ENCODE measurements at places on chromosomes 6 and 20. TPM values are rescaled to one million over a fixed set of nuclear protein-coding genes. Genes with fewer than 3 reads are reported as not detected.

GRCh38 chr20:20333866-20334265 lies 34.0 kb upstream of the INSM1 start:
- no peak for DNase-seq

- no peak for DNase-seq
These were observed 292.4 kb downstream of the CENPW start for GRCh38 chr6:126632271-126632670.

DNA sequence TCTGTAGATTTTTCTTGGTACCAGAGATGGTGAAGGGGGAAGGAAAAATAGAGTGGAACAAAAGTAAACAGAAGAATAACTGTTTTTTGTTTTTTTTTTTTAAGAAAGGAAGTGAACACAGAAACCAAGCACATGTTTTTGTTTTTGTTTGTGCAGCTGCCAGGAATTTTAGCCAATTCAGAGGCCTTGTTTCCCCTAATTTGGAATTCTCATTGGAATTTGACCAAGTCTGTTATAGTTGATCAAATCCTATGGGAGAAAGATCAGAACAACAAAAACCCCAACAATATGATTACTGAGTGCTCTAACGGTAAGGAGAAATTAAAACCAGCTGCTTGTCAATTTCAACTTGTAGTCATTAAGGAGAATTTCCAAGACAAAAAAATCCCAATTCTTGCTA lies 18.2 kb upstream of the IL22RA2 start:
- no peak for DNase-seq

DNA sequence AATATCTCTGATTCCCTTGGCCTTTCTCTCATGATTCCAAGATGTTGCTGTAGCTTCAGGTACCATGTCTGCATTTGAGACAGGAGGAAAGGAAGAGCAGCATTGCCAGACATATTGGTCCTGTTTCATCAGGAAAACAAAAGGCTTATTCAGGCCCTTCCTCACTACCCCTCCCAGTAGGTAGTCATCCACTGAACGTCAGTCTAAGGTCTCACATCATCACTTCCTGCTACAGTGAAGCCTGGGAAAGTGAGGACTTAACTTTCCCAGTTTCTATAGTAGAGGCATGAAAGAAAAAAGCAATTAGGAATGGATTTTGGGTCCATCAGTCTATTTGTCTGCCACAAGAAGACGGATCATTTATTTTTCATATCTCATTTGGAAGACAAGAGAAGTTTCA lies 85.7 kb upstream of the SOX4 start:
- no peak for DNase-seq

GRCh38 chr6:37696220-37696840 lies 1.4 kb downstream of the MDGA1 start:
- peak; percentile 66 for DNase-seq

GRCh38 chr6:23526526-23526925 lies 599.5 kb upstream of the NRSN1 start:
- DNase-seq: no peak

DNA sequence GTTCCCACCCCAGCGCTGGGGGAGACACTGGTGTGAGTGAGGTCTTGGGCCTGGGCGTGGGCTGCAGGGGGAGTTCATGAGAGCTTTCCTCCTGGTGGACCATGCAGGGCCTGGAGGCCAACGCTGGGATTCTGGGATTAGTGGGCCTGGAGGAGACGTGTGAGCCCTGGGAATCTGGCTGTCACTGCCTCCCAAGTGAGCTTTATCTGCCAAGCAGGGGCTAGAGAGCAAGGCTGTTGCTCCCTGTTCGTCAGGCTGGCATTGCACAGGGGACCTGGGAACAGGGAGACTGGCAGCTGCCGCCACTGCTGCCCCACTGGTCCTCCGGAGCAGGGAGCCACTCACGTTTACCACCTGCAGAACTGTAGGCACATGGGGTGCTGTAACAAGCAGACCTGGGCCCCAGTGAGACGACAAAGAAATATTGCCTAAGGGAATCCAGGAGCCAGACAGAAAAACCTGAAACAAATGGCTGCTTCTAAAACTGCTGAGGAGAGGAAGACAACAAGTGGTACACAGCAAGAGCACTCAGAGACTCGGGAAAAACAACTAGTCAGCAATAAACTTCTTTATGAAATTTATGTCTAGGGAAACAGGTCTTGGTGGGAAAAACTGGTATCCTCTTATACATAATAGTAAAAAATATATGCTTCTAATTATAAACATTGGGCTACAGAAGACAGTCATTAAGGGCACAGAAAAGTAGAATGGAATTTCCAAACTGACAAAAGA lies 45.2 kb downstream of the PPP1R3G start:
- no peak for DNase-seq

- DNase-seq: no peak
These were observed 20.9 kb upstream of the KCNK16 start for GRCh38 chr6:39343396-39343870.

DNA sequence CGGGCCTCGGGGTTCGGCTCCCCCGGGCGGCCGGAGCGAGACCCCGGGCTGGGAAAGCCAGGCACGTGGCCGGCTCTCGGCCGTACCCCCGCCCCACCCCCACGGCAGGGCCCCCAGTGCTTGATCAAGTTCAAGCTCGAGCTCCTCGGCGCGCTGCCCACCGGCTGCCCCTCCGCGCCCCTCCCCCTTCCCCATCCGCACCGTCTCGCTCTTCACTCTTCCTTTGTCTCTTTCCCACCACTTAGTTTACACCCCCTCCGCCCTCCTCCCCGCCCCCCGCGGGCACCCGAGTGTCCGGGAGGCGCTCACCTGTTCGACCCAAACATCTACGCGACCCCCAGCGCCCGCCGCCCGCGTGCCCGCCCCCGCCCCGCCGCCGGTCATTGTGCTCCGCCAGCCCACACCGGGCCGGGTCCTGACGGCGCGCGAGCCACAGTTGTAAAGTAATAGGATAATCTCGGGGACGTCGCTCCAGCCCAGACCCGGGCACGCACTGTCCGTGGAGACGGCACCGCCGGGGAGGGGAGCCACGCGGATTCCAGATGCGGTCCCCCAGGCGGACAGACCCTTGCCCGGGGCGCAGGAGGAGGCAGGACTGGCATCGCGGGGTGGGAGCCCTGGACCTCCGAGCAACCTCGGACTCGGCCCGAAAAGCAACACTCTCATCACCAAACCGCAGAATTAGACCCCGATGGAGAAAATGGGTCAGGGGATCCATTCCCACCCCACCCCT lies 100.7 kb downstream of the NOL4L start:
- DNase-seq: peak; percentile 40

DNA sequence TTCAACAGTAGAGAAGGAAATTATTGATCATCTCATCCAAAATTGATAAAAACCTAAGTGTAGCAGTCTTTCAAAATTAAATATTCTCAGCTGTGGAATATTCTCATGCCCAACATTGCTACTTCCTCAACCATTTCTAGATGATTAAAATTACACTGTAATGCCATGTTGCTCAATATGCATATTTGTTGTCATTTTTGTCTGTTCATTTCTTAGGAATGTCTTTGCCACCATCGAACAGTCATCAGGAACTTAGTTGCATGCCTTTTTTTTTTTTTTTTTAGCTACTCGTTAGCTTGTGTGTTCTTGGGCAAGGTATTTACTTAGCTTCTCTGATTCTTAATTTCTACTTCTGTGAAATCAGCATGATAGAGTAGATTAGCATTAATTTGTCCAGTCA lies 188.6 kb downstream of the DTNBP1 start:
- DNase-seq: peak; percentile 75

GRCh38 chr20:19257865-19258264 lies 45.4 kb downstream of the SLC24A3 start:
- no peak for DNase-seq

DNA sequence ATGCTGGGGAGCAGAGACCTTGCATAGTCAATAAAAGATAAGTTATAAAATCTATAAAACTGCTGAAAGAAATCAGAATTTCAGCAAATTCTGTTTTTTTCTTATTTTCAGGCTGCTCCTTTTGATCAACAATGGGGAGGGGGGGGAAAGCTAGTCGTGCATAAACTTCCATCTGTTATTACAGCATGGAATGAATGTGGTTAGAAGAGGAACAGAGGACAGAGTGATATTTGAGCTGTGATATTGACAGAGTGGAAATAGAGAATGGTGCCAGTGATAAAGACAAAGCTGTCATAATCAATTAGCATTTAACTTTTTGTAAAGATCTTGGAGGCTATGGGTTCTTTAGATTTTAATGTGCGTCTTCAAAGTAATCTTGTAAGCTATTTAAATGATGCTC lies 43.4 kb upstream of the QKI start:
- DNase-seq: no peak

DNA sequence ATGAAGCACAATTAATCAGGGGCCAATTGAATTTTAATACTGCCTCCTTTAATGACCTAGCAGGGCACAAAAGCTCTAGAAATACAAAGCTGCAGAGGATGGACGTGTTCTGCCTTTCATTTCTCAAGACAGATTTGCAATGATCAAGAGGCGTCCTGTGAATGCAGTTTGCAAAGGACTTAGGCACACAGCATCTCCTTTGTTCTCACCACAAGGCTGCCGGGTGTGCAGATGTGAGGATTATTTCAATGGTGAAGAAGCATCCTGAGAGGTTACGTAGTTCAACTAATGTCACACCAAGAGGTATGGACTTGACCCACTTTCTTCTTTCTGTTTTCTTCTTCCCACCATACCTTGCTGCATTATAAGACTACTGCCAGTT lies 42.9 kb upstream of the SPTLC3 start:
- DNase-seq: no peak

- no peak for DNase-seq
These were observed 625.0 kb upstream of the MAN1A1 start for GRCh38 chr6:119974430-119975159.

GRCh38 chr6:158717341-158718330 lies 67.8 kb downstream of the SYTL3 start:
- no peak for DNase-seq

DNA sequence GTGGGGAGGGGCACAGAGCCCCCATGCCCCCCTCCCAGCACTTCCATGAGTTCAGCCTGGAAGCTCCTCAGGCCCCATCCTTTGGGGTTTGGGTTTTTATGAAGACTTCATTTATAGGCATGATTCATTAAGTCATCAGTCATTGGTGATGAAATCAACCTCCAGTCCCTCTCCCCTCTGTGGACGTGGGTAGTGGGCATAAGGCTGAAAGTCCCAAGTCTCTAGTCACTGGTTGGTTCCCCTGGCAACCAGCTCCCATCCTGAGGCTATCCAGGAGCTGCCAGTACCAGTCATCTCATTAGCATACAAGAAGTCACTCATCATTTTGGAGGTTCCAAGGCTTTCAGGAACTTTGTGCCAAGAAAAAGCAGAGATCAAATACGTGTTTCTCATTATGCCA lies 9.2 kb downstream of the TGM3 start:
- peak; percentile 29 for DNase-seq

GRCh38 chr6:74646461-74646860 lies 559.4 kb downstream of the COL12A1 start:
- no peak for DNase-seq

DNA sequence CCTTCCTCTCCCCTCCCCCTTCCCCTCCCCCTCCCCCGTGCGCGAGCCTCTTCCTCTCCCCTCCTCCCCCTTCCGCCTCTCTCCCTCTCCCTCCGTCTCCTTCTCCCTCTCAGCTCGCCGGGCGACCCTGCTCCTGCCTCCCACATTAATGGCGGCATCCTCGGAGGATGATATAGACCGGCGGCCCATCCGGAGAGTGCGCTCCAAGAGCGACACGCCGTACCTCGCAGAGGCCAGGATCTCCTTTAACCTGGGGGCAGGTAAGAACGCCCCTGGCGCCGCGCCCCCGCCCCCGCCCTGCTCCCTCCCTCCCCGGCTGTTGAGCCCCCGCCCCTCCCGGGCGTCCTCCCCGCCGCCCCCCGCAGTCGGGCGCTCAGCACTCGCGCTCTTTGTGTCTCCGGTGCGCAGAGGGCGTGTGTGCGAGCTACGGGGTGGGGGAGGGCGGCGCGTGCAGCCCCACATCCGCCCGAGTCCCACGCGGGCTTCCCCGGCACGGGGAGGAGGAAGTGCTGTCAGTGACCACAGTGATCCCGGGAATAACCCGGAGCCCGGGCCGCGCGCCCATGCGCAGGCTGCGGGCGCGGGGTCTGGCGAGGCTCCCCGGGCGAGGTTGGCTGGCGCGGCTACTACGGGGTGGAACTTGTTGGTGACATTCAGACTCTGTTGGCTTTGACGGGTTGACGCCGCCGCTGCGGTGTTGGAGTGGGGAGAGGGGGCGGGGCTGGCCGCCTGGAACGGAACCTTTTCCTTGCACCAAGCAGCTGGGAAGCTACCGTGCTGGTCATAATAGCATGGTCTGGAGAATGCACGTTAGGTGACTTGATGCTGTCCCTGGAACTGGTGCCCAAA lies 33.2 kb downstream of the PHACTR1 start:
- no peak for DNase-seq

DNA sequence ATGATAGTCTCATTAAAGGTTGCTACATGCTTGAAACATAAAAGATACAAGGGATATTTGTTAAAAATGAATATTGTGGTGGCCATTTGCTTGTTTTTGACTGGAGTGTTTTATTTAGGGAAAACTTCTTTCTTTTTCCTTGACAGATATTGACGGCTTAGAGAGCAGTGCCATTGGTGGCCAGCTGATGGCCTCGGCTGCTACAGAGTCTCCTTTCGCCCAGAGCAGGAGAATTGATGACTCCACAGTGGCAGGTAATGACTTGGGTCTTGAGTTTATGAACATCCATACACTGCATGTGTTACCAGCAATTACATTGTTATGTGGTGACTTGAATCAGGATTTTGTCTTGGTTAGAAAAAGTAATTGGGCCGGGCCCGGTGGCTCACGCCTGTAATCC lies 67.5 kb upstream of the PBOV1 start:
- DNase-seq: no peak

DNA sequence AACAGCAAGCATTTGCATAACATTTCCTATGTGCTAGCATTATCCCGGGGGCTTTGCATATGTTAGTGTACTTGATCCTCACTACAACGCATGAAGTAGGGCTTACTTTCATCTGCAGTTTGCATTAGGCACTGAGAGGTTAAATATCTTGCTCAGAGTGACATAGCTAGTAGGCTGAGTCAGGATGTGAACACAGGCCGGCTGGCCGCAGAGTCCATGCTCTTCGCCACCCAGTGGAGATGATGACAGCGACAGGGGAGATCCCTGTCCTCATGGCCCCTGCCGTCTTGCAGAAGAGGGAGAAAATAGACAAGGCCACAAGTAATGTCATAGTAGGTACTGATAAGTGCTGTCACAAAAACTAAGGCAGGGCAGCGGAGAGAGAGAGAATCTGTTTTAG lies 46.9 kb downstream of the LYRM4 start:
- DNase-seq: no peak

The LST1 gene
- not detected for total RNA-seq

The C4B gene
- 3.1 TPM for total RNA-seq

The IRF4 gene
- not detected for total RNA-seq

The PAQR8 gene
- 9.9 TPM for total RNA-seq

The RWDD2A gene
- 1.9 TPM for total RNA-seq

The EDEM2 gene
- total RNA-seq: 80.3 TPM

The BRD2 gene
- 223 TPM for total RNA-seq

The DBNDD2 gene
- 17.6 TPM for total RNA-seq

The C20orf141 gene
- not detected for total RNA-seq

The OLIG3 gene
- total RNA-seq: not detected

Data from M059J (cell line).